RPMI7951 (cell line): ENCODE measurements at places on chromosomes 3 and 15. TPM values are rescaled to one million over a fixed set of nuclear protein-coding genes. Genes with fewer than 3 reads are reported as not detected.

DNA sequence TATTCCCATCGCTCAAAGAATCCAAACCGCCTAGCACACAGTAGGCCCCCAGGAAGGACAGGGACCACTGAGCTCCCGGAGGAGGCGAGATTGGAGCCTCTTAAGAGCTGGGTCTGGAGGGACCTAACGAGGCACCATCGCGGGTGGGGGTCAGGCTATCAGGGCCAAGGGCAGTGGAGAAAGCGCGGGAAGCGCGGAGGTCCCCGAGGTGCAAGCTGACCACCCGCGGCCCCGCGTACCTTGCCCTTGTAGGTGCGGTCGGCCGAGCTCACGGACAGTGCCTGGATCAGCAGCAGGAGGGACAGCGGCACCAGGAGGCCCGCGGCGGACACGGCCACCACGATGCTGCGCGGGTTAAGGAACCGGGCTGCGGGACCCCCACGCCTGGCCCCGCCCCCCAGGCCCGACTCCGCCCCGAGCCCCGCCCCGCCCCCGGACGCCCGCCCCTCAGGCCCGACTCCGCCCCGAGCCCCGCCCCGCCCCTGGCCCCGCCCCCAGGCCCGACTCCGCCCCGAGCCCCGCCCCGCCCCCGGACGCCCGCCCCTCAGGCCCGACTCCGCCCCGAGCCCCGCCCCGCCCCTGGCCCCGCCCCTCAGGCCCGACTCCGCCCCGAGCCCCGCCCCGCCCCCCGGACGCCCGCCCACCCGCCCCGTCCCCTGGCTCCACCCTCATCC lies 3.9 kb downstream of the ZDHHC19 start:
- DNase-seq: no peak

DNA sequence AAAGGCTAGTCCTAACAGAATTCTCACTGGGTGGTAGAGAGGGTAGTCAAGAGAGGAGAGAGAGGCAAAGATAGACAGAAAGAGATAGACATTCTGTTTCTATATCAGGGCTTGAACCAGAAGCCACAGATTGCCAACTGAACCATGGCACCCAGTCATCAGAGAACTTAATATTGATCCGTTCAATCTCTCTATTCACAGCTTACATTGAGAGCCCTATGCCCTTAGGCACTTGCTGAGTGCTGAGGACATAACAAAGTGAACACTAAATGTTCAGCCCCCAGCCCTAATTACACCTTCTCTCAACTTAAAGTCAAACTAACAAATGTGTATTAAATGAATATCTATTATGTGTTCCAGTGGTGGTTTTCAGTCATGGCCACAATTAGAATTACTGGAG lies 124.1 kb downstream of the FILIP1L start:
- DNase-seq: no peak

DNA sequence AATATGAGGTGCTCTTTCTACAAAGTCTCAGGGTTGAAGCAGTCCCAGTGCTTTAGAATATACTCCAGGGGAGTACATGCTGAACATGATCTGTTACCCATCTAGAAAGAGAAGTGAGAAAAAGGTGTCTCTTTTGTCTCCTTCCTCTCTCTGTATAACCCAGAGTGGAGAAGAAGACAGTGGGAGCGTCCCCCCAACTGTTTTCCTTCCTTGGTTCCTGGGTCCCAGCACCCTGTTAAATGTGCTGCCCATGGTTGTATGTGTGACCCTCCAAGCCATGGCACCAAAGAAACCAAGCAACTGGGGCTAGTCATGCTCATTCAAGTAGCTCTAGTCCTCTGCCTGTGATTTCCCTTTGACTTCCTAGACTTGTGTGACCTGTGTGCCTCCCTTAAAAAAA lies 683.7 kb downstream of the TBL1XR1 start:
- no peak for DNase-seq

GRCh38 chr3:46154311-46154710 lies 53.8 kb downstream of the CCR1 start:
- no peak for DNase-seq

DNA sequence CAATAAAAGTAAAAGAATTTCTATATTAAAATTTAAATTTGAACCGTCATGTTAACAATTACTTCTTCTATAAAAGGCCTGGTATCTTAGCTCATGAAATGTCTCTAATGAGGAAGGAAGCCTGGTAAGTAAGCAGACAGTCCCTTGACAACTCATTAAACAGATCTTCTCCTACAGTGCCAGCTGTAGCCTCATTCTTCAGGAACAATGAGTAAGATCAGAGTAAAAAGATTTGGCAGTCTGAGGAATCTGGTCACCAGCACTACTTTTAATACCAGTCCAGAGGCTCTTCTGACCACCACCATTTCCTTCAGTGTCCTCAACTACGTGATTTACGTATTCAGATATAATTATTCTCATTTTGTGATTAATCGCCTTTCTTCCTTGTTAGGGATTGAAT lies 955.0 kb upstream of the ALCAM start:
- no peak for DNase-seq

DNA sequence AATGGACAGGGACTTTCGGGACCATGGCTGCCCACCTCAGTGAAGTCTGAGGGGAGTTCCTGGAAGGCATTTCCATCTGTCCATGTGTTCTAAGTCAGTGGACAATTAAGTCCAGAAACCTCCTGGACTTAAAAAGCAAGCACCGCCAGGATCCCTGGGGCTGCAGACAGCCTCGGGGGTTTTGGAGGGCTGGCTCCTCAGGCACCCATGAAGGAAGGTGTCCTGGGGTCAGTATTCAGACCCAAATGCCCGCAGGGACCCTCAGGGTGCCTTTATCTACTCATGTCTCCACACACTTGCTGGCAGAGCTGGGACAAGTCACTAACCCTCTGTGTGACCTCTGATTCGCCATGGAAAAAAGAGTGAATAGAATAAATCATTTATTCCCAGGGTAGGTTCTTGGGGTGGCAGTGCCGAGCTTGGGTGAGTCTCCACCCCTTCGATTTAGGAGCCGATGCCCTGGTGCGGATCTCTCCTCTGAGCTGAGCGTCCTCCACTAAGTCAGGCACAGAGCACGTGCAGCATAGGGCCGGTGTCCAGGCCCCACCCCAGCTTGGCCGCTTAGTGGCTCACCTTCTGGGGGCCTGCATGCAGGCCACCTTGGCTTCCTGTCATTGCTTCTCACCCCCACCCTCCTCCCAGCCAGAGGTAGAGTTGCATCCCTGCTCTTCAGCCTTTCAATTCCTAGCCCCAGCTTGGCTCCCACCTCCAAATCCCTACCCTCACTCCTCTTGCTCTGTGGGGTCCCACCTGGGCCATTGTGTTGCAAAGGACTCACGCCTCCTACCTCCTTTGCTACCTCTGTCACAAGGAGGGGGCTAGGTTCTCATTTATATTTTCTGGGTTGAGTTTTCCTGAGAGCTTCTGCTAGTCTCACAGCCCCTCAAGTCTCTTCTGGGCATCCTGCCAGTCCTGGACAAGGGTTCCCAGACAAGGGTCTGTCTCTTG lies 19.9 kb downstream of the SLC6A6 start:
- no peak for DNase-seq

The HDC gene
- not detected in 2 replicates for total RNA-seq

The CAMK2N2 gene
- total RNA-seq: 0.29 and 0.96 TPM in 2 replicates

The CTXND1 gene
- total RNA-seq: under 0.01 TPM in 1 of 2 replicates, not detected in the other

The EIF3J gene
- 32.7 and 44.9 TPM in 2 replicates for total RNA-seq

The STRA6 gene
- total RNA-seq: 95.7 and 114 TPM in 2 replicates
